ENCODE measurements at places on chromosomes 3 and 15.
A peak's percentile ranks its signal among the peaks of the same experiment; 100 is the strongest.

GRCh38 chr15:101115786-101116680 lies 135.8 kb downstream of the CHSY1 start:
- no peak for DNase-seq

- no peak for DNase-seq
Observed at GRCh38 chr3:52721002-52721729, 15.3 kb downstream of the SPCS1 start.

GRCh38 chr3:122496508-122496907 lies 18.2 kb downstream of the KPNA1 start:
- no peak for DNase-seq

GRCh38 chr3:192408007-192408646 lies 319.2 kb downstream of the FGF12 start:
- DNase-seq, result peak; percentile 52

DNA sequence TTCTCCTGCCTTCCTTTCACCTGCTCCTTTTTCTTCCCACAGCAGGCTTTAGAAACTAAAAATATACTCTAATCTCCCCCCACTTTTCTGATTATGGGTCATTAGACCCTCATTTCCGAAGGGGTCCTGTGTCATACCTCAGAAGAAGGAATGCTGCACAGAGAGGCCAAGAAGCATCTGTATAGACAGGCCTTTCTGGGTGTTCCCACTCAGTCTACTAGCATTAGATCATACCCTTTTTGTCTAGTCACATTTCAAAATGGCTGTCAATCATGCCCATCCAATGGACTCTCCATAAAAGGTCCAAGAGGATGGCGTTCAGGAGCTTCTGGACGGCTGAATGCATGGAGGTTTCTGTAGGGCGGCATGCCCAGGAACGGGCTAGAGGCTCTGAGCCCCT lies 192.2 kb downstream of the SUCLG2 start:
- no peak for DNase-seq

GRCh38 chr3:72397586-72397985 lies 450.7 kb downstream of the SHQ1 start:
- DNase-seq, result no peak

Measured in cerebellum (tissue), 4 donors.